ENCODE measurements at places on chromosomes 16 and 17.

- no peak for DNase-seq
Measured at GRCh38 chr17:6936370-6937028, 59.4 kb upstream of the ALOX12 start.

GRCh38 chr16:79468121-79468552 is 132.4 kb downstream of the MAF start:
- no peak for DNase-seq

- peak; percentile 22 for DNase-seq
Measured at GRCh38 chr16:85613604-85614337, 649 bp downstream of the GSE1 start.

- DNase-seq, result no peak
Measured at GRCh38 chr17:34781071-34781470, 180.2 kb downstream of the CCT6B start.

- peak; percentile 62 for DNase-seq
Measured at GRCh38 chr17:13030459-13031300, 12.9 kb upstream of the ELAC2 start.

GRCh38 chr17:50538549-50539410 is 6.2 kb downstream of the EPN3 start:
- DNase-seq, result no peak

DNA sequence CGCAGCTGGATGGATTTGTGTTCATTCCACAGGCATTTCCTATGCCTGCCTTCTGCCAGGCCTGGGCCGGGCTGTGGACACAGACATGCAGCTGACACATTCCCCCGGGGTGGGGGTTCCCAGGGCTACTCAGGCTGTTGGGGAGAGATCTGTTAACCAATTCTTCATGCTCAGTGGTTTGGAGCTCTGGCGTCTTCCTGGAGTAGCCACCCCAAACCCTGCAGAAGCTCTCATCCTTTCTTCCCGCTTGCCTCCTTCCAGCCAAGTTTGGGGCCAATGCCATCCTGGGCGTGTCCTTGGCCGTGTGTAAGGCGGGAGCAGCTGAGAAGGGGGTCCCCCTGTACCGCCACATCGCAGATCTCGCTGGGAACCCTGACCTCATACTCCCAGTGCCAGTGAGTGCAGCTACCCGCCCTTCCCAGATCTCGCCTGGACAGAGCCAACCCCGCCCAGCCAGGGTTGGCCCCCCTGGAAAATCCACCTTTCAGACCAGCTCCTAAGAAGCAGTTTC is 2.6 kb downstream of the ENO3 start:
- no peak for DNase-seq

- no peak for DNase-seq
Measured at GRCh38 chr16:57112403-57113041, 20.1 kb downstream of the CPNE2 start.

GRCh38 chr16:78866521-78866920 is 734.0 kb downstream of the MAF start:
- no peak for DNase-seq

DNA sequence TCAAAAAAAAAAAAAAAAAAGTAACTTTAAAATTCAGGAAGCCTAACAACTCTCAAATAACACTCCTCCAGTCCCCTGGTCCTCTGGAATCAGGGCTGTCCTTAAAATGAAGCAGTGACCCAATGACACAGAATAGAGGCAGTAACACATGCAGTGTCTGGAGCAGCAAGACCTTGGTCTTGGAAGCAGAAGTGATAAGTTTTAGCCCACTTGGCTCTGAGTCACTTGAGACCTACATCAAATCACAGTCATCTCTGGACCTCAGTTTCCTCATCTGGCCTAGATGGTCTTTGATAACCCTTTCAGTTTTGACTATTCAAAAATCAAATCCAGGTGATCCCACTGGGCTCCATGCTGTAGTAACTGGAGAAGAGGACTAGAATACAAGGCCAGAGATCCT is 39.0 kb downstream of the LYRM1 start:
- DNase-seq, result no peak

- DNase-seq, result no peak
Measured at GRCh38 chr17:37598145-37598544, 11.1 kb downstream of the SYNRG start.

DNA sequence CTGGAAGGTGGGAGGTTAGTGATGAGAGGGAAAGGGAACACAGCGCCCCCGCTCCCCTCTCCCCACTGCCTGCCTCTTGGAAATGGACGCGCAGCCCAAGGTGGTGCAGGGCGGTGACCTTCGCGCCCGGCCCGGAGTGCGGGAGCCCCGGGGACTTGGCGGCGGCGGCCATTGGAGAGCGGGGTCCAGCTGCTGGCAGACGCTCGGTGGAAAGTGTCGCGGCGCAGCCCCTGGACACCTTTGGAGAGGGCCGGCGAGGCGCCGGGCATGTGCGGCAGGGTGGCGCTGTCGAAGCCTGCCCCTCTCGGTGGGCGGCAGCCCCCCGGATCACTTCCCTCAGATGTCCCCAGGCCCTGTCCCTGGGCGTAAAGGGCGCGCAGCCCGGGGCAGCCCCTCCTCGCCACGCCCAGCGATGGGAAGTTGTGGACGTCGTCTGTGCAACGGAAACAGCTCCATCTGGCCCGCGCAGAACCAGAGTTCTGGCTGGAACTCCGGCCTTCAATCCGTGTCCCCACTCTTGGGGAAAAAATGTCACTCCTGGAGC is 16.7 kb downstream of the SALL1 start:
- DNase-seq, result no peak

DNA sequence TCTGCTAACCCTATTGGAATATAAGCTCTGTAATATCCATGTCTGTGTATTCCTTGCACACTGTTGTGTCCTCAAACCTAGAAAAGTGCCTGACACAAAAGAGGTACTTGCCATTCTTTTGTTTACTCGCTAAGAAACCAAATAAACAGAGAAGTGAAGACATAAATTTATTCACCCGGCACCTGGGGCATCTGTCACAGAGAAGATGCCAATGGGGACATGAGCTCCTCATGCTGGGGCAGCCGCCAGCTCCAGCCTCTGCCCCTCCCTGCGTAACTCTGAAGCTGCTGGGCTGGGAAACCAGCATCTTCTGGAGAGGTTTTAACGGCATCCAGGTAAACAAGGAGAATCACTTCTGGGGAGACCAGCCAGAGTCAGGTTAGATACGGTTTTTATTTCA is 15.1 kb upstream of the CDRT4 start:
- DNase-seq, result no peak

GRCh38 chr16:55444754-55445485 is 34.1 kb upstream of the MMP2 start:
- no peak for DNase-seq

Data from activated CD4-positive, alpha-beta T cell treated with anti-CD3 and anti-CD28 coated beads, Interleukin-2, amount 50 U/mL, for 48 hours (primary cell).